ENCODE measurements at places on chromosomes 5 and 9.

GRCh38 chr5:143488381-143488780, 84.9 kb upstream of the NR3C1 start:
- DNase-seq = no peak

GRCh38 chr5:101424530-101425175, 521.6 kb upstream of the ST8SIA4 start:
- no peak for DNase-seq

GRCh38 chr9:94927048-94927761, 200.7 kb downstream of the AOPEP start:
- no peak for DNase-seq

DNA sequence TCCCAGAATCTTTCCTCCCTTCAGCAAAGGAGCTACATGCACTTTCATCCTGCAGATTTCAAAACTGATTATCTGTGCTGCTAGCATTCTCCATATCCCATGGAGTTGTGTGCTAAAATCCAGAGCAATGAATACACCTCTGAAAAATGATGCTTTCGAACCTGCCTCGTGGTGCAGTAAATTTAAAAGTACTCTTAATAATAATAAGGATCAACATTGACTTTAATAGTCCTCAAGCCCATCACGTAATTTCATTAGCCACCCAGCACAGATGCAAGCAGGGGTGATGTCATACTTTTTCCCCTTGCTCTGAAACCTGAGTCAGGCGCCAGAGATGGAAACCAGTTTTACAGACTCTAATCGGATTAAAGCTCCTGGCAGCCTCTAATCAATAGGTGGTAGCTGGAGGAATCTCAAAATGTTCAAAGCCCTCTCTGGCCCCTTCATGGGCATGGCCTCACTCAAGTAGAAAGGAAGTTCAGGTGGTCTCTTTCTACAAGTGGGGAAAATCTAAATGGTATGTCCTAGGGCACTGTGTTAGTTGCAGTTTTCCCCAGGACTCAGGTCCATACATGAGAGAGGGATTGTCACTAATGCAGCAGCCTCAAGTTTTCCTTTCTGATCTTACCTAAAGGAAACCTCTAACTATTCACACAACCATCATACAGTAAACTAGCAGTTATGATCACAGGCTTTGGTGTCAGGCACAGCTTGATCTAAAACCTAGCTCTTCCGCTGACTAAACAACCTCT, 221.6 kb upstream of the SLC30A5 start:
- DNase-seq = no peak

- no peak for DNase-seq
Observed at GRCh38 chr5:38835887-38836286, 9.9 kb upstream of the OSMR start.

GRCh38 chr5:173327948-173328843, at the start of gene STC2:
STC2 (minus strand) TSS chr5:173328414; CDS start chr5:173328193, 221 bp downstream.
- DNase-seq = peak; percentile 95

GRCh38 chr5:95664204-95664786, 17.7 kb downstream of the RFESD start:
- peak; percentile 64 for DNase-seq

DNA sequence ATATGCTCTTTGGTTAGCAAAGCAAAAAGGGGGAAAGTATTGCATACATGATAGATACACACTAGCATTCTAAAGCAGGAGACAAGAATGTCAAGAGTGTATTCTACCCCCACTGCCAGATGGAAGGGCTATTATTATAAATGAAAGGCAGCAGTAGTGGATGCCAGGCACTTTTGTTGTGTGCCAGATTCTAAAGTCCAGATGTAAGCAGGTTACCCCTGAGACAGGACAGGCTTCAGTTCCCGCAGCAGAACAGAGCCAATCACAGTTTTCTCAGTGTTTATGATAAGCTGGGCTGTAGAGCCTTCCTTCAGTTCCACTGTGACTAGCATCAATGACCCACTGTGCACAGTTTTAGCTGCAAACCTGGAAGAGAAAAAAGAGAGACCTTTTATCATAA, 226.6 kb upstream of the TBCA start:
- DNase-seq = no peak

- DNase-seq = no peak
Observed at GRCh38 chr9:123269281-123269680, 895 bp upstream of the STRBP start.

GRCh38 chr5:150593593-150593992, 46.9 kb upstream of the SYNPO start:
- DNase-seq = no peak

DNA sequence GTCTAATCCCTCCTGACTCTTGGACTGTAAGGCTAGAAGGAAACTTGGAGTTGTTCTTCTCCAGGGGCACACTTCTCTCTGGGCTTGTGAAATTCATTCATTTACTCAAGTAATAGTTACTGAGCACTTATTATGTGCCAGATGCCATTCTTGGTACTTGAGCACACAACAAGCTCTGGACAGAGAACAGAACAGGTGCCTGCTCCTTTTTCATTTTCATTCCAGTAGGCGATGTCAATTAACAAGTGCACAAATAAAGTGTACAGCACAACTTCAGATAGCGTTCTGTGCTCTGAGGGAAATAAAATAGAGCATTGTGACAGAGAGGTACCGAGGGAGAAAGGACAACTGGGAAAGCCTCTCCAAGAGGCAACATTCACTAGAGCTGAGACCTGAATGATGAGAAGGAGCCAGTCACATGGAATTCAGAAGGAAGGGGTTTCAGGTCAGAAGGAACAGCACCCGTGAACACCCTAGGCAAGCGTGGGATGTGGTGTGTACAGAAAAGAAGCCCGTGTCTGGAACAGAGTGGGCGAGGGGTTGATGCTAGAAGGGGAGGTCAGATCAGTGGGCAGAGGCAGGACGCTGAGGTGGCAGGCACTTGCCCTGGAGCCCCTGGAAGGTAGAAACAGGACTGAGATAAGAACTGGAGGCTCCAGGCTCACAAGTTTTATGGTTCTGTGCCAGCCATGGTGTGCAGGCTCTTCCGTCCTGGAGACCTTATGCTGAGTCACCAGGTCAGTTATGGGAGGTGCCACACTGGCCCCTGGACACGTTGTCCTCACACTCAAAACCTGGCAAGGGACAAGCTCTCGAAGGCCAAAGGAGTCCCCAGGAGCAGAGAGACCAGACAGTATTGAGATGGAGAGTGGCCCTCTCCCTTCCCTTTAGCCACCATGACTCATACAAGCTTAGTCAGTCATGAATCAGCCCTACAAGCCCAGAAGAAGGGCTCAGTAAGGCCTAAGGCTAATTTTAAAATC, 7.2 kb upstream of the ABLIM3 start:
- no peak for DNase-seq

GRCh38 chr5:149174847-149175234, 33.5 kb downstream of the ABLIM3 start:
- no peak for DNase-seq

- DNase-seq = no peak
Observed at GRCh38 chr5:14034963-14035362, 90.5 kb upstream of the DNAH5 start.

DNA sequence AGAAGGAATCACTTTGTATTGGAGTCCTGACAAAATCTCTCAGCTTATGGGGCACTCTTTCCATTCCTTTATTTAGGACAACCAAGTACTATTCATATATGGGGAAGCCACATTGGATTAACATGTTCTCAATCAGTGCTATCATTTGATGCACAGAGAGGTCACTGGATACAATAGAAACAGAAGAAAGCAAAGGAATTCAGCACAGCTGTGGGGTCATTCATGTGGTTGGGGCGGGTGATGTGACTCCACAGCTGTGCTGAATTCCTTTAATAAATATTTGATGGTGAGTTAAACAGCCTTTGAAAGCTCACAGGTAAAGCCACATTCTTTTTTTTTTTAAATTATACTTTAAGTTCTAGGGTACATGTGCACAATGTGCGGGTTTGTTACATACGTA, 854 bp upstream of the TEX48 start:
- no peak for DNase-seq

DNA sequence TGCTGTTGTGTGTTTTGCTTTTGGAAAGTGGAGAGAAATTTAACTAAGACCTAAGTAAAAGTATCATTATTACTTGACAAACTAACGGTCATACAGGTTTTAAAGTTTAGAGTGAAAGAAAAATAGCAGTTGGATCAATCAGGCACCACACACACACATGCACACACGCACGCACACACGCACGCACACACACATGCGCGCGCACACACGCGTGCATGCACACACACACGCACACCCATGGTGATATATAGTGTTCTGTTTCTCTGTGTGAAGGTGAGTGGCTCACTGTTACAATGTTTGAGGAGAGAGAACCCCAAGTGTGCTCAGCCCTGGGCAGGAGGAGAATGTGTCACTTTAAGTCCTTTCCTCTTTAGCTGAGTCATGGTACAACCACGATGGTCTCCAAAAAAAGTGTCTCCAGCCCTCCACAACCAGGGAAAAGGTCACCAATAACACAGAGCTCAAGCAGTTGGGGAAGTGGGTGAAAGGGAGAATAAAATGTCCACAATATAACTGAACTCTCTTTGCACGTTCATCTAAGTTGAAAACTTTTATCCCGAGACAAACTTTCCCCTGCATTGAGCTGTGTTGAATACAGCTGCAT, 3.2 kb downstream of the ZNF366 start:
- peak; percentile 52 for DNase-seq

DNA sequence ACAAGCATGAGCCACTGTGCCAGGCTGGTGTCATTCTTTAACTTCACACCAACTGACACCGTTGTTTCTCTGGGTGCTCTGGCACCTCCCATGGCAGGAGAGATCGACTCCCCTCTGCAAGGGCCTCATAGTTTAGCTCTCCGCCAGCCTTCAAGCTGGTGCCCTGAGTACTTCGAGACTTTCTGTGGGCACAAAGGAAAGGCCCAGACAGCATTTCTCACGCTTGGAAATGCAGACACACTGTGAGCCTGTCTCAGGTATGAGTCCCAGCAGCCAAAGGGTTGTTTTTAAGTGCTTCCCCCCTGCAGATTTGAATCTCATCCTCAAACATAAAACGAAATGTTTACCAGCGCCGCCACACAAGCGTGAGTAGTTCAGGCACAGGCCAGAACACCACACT, 11.1 kb upstream of the TCF7 start:
- DNase-seq = no peak

DNA sequence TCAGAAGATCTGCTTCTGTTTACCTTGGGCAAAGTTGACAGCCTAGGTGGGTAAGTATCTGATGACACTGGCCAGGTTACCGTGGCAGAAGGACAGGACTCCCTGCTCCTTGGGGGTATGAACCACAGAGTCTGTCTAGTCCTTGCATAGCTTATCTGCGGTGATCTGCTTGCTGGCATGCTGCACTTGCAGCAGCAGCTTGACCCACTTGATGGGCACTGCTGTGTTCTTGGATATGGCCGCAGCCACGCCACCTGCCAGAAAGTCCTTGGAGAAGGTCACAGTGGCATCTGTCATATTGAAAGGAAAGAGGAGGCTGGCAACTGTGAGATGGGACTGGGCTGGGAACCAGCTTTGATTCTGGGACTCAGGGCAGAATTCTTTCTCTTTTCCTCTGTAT, 35.9 kb upstream of the POC5 start:
- DNase-seq = no peak

GRCh38 chr9:95157481-95158151, 159.9 kb downstream of the FANCC start:
- peak; percentile 56 for DNase-seq

GRCh38 chr9:6695121-6695814, 49.7 kb upstream of the GLDC start:
- DNase-seq = no peak

GRCh38 chr9:113530022-113530635, 66.6 kb downstream of the RGS3 start:
- no peak for DNase-seq

GRCh38 chr5:178230879-178231538, 1.6 kb downstream of the PHYKPL start:
- DNase-seq = no peak

- no peak for DNase-seq
Observed at GRCh38 chr9:76044266-76044819, 153.9 kb downstream of the PCSK5 start.

- no peak for DNase-seq
Observed at GRCh38 chr9:21144603-21145002, 3.0 kb upstream of the IFNW1 start.

GRCh38 chr9:123359106-123359505, 3.1 kb downstream of the CRB2 start:
- DNase-seq = no peak

- no peak for DNase-seq
Observed at GRCh38 chr9:89274838-89275237, 36.2 kb upstream of the CKS2 start.

DNA sequence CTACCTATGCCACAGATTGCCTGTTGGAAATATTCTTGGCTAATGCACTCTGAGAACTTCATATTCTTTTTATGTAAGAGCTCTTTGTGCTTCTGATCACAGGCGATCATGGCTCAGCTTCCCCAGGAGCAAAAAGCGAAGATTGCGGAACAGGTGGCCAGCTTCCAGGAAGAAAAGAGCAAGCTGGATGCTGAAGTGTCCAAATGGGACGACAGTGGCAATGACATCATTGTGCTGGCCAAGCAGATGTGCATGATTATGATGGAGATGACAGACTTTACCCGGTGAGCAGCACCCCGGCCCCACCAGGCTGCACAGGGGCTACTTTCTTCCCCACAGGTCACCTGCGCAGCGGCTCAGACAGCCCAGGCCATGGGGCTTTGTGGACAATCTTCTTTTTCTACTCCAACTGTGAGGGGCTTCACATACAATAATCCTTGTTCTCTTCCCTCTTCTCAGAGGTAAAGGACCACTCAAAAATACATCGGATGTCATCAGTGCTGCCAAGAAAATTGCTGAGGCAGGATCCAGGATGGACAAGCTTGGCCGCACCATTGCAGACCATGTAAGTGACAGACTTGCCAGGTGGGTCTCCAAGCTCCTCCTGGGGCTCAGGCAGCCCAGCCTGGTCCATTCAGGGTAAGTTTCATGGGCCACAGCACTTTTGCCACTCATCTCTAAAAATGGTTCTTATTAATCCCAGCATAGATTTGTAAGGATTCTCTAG, 55.4 kb upstream of the LRRTM2 start:
- no peak for DNase-seq

GRCh38 chr5:68548959-68549676, 333.6 kb downstream of the PIK3R1 start:
- no peak for DNase-seq

DNA sequence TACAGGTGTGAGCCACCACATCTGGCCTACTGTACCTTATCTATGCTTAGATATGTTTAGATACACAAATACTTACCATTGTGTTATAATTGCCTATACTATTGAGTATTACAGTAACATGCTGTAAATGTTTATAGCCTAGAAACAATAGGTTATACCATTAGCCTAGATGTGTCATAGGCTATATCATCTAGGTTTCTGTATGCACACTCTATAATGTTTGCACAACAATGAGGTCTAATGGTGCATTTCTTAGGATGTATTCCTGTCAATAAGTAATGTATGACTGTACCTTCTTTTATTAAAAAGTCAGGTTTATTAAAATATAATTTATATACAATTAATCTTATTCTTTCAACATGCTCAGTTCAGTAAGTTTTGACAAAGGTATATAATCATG, 683.1 kb downstream of the LRRC70 start:
- no peak for DNase-seq

GRCh38 chr5:82276800-82277612, 1.1 kb downstream of the RPS23 start:
- DNase-seq = peak; percentile 28

All from KBM-7 (cell line).